ENCODE measurements at places on chromosomes 16 and 17.

DNA sequence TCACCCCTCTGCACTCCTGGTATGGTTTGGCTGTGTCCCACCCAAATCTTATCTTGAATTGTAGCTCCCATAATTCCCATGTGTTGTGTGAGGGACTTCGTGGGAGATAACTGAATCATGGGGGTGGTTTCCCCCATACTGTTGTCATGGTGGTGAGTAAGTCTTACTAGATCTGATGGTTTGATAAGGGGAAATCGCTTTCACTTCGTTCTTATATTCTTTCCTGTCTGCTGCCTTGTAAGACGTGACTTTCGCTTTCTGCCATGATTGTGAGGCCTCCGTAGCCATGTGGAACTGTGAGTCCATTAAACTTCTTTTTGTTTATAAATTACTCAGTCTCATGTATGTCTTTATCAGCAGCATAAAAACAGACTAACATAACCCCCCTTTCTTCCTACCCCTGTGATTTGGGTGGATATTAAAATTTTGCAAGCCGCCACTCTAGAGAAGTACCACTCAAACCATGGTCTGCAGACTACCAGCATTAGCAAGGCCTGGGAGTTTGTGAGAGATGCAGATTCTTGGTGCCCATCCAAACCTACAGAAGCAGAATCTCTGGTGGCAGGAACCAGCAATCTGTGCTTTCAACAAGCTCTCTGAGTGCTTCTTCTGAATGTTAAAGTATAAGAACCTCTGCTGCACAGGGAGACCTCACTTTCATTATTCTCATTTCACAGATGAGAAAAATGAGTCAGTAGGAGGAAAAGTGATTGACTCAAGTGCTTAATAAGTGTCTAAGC lies 999.5 kb upstream of the EEF2KMT start:
- DNase-seq, result no peak

DNA sequence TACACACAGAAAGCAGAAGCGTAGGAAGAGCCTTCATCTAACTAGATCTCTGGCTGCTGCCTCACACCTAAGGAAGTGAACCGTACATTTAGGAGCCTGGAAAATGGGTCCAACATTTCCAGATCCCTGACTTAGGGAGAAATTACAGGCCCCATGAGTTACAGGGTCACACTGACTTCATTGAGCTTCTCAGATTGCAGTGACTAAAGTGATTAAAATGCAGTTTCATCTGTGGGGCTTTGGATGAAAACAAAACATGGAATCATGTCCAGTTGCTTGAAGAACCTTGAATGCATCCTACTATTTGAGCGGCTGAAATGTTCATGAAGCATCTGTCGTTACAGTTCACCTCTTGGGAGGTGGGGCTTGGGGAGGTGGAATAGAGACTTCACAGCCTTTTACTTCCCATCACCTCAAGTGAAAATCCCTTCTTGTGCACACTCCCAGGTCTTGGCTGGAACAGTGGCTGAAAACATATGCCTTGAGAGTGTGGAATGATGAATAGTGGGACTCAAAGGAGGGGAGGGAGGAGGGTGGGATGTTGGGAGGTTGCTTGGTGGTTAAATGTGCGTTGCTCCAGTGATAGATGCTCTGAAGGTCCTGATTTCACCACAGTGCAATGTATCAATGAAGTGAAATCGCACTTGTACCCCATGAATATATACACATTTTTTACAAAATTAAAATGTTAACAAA lies 19.7 kb downstream of the TEKT3 start:
- no peak for DNase-seq

DNA sequence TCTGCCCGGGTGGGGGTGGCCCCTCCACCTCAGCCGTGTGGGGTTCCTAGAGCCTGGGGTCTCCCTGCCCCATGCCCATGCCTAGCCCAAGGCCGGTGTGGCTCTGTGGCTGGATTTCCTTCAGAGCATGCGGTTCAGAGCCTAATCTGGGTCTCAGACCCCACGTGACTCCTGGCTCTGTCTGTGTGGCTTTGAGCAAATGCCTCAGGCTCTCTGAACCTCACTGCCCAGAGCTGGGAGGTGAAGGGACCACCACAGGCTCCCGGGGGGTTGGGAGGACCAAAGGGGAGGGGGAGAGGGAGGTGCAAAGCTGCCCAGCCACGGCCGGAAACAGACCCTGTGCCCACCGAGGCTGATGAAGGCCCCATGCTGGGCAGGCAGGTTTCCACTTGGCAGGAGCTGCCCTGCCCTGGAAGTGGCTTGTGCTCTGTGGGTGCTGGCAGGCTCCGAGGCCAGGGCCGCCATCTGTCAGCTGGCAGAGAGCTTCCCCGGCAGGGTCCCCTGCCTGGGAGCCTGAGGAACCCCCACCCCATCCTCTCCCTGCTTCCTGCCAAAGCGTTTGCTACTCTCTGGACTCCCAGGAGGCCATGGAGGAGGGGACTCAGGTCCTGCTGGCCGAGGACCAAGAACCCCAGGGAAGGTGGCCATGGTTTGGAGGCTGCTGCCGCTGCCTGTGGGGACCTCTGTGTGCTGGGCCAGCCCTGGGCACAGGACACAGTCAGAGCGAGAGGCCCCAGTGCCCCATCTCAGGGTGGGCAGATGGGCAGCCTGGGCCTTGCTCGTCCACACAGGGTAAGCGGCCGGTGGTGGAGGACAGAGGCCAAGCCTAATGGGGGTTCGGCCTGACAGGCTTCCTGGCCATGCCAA lies 4.0 kb downstream of the CDH15 start:
- DNase-seq, result no peak

DNA sequence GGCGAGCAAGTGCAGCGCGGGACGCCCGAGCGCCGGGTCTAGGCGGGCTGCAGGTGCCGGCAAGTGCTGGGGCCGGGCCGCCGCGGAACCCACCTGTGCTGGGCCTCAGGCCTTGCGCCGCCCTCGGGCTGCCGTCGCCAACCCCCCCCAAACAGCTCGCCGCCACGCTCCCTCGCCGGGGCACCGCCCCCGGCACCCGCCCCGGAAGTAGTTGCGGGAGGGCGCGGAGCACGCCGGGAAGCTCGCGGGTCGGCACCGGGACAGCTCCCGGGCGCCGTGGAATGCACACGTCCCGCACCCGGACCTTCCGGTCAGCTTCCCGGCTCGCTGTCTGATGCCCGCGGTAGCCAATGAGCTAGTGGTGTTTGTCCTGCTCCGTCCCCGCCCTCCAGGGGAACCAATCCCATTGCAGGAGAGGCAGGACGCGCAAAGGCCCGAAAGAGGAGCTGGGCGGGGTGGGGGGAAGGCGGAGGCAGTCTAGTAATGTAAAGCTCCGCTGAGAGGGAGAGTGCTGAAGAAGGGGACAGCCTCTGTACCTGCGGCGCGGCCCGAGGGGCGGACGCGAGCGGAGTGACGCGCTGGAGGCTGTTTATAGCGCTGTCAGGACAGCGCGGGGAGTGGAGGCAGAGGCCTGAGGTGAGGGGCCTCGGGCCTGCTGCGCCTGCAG lies at the start of the genes ANKS3 and DNAAF8:
Gene ANKS3, minus strand, starts transcription at position 209 of the 667 bp plus-strand sequence. CDS start 4,122 bp downstream, outside the sequence.
Gene DNAAF8, plus strand, starts transcription at position 475 of the 667 bp plus-strand sequence. CDS start 1,978 bp downstream, outside the sequence.
- DNase-seq, result peak; percentile 77

GRCh38 chr17:29614349-29615047 lies 8.2 kb downstream of the CORO6 start:
- no peak for DNase-seq

DNA sequence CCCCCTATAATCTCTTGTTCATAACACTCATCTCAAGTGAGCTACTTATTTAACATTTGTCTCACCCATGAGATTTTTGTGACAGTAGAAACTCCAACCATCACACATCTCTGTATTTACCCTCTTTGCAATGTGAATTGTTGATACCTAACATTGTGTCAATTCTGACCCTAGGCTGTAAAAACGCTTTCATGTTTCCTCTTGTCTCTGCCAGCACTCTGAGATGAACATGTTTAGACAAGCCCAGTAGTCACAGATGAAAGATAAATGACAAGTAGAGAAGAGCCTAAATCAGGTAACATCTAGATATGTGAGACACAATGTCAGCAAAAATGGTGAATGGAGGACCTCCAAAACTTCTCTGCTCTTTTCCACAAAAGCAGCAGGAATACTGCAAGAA lies 1254.5 kb upstream of the GOT2 start:
- no peak for DNase-seq

DNA sequence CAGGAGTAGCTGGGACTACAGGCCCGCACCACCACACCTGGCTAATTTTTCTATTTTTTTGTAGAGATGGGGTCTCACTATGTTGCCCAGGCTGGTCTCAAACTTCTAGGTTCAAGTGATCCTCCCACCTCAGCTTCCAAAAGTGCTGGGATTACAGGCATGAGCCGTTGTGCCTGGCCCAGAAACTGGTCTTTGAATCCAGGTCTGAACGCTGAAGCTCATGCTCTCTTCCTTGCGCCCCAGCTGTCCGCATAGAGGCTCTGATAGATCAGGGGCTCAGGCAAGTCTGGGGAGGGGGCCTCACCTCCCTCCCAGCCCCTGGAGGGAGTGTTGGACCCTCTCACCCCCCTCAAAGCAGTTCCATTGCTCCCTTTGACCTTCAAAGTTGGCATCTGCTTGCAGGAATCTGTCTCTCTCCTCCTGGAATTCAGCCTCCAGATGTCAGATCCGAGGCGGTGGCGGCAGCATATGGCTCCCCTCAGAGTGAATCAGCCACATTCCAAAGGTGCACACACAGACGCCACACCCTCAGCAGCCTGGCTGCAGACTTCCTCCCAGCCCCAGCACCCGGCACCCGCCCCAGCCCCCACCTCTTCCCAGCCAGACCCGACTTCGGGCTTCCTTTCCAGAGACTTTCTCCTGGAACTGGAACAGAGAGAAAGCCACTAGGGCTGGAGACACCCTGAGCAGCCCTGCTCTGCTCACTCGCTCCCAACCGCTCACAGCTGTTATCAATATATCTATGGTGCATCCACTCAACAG lies 16.9 kb upstream of the GLIS2 start:
- DNase-seq, result no peak

GRCh38 chr17:77769215-77769614 lies 189.3 kb upstream of the TNRC6C start:
- no peak for DNase-seq

DNA sequence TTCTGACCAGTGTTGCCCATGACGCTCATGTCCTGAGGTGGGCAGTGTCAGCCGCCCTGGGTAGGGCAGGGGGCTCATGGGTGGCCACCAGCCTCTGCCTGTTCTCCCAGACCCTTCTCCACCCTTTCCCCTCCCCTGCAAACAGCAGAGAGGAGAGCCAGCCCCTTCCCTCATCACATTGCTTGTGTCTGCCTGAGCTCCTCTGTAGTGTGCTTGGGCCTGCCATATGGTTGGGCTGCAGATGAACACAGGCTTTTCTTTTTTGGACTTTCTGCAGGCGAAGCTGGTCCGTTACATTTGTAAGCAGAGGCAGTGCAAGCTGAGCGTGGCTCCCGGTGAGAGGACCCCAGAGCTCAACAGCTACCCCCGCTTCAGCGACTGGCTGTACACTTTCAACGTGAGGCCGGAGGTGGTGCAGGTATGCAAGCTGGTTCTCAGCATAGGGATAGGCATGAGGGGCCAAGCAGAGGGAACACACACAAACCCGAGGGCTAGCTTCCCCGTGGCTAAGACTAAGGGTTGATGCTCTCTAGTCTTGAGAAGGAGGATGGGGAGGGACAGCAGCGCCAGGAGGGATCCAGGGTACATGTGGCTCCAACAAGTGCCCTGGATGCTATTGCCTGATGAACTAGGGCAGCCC lies 80.6 kb upstream of the LGALS9 start:
- DNase-seq, result no peak

DNA sequence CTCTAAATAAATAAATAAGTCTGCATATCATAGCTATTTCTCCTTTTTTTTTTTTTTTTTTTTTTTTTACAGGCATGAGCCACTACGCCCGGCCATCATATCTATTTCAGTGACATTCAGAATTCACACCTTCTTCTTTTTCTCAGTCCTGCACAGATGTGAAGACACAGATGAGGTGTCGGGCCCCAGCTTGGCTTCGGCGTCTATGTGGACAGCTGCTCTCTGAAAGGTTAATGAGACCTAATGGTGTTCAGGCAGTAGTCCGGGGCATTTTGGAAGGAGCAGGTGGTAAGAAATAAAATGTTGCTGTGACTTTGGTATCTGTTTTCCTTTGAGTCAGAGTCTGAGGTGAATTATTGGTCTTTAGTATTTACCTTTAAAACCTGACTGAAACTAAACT lies 23.6 kb downstream of the TANGO6 start:
- no peak for DNase-seq

- no peak for DNase-seq
These were observed 1.5 kb upstream of the CARD14 start for GRCh38 chr17:80168371-80168770.

- DNase-seq, result no peak
These were observed 3.7 kb upstream of the MSRB1 start for GRCh38 chr16:1946495-1947368.

- DNase-seq, result no peak
These were observed 9.4 kb downstream of the NPRL3 start for GRCh38 chr16:129075-129474.

DNA sequence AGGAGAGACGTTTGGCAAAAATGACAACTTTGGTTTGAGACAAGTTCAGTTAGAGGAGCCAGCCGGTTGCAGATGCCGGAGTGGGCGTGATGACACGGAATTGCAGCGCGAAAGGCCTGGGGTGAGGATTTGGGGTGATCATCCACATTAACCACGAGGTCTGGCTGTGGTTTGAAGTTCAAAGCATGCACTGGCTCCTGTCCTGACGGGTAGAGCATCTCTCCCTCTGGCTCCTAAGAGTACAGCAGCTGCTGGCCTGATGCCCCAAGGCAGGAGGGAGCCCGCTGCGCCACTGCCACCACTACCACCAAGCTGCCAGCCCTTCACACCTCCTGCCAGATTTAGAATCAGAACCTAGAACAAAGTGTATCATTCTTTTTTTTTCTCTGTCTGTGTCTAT lies 3.7 kb downstream of the RHBDL3 start:
- no peak for DNase-seq

DNA sequence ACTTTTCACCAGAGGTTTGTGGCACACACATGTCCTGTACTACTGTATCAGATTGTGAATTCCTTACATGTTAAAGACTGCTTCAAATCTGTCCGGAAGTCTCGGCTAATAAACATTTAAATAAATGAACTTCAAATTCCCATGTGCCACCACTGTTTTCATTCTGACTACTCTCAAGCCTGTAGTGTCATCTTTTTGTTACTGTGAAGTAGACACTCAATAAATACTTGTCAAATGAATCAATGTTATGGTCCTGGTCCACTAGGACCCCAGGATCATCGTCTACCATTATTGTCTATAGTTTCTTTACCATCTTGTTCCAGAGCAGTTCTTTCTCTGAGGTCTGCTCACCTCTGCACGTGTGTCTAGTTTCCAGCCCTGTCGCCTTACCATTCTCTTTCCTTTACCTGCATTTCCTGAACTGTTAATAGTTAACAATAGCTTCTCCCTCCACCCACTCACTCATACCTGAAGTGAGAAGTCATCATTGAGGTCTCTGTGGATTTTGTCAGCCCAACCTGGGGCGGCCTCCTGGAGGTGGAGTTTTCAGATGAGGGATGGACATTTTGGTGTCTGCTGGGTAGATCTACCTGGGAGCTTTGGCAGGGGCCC lies 333.0 kb downstream of the SEC14L1 start:
- no peak for DNase-seq

DNA sequence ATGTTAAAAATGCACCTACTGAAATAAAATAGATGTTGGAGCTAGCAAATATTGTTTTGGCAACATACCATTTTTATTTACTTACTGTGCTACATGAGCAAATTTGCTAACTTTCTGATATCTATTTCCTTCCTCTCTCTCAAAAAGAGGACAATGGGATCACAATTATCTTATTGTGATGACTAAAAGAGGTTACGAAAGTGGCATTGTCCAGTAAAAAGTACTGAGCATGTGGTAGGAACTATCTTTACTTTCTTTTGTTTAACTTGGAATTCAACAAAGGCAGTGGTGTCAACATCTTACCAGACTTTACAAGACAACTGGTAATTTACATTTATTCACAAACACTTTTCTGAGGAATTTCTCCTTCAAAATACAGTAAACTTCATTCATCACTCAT lies 1542.6 kb upstream of the CDH8 start:
- no peak for DNase-seq

Measured in CD4-positive, alpha-beta T cell (primary cell).